ENCODE measurements at places on chromosomes 1 and 21.

- DNase-seq: no peak
These were observed 49.4 kb upstream of the CD34 start for GRCh38 chr1:207960346-207960745.

- DNase-seq: no peak
These were observed 170.3 kb downstream of the GREM2 start for GRCh38 chr1:240441669-240442068.

GRCh38 chr1:110605901-110606656 is at the start of gene KCNA2:
TSS of gene KCNA2 (minus strand) at chr1:110606358. CDS start at chr1:110604782, 1,576 bp downstream.
- DNase-seq: no peak

- DNase-seq: no peak
These were observed 31.5 kb downstream of the TMCO1 start for GRCh38 chr1:165737196-165737595.

DNA sequence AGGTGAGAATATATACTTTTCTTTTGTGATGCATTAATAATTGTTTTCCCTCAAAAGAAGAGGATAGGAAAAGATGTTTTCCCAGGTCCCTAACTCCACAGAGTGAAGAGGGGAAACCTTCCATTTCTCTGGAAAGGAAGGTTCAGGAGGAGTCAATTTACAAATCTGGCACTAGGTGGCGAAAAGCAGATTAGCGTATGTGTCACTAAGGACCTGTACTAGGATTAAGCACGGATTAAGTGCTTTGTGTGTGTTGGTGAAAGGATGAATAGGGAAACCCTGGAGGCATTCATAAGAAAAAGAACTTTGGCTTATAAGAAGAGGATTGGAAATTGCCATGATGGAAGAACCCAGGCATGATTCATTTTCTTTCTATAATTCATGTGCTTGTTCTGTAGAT is 410.1 kb upstream of the PLXNA2 start:
- no peak for DNase-seq

- no peak for DNase-seq
These were observed 2.3 kb downstream of the MFAP2 start for GRCh38 chr1:16978139-16978538.

DNA sequence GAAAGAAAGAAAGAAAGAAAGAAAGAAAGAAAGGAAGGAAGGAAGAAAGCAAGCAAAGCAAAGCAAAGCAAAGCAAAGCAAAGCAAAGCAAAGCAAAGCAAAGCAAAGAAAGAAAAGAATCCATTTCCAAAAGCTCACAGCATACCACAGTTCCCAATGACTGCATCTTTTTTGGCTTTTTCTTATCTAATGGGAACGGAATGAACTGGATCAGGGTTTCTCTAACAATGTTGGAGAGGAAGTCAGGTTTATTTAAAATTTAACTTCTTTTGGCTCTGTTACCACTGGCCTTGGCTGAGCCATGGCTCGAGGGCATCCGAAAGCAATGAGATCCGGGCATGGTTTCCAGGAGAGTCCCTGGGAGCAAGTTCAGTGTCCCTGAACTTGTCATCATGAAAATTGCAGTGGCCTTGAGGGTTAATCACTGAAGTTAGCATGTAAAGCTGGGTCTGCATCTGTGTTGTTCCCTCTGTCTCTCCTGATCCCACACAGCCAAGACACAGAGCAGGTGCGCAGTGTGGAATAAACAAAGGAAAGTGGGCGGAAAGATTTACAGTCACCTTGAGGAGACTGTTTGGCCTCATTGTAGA is 34.6 kb upstream of the CTPS1 start:
- no peak for DNase-seq

DNA sequence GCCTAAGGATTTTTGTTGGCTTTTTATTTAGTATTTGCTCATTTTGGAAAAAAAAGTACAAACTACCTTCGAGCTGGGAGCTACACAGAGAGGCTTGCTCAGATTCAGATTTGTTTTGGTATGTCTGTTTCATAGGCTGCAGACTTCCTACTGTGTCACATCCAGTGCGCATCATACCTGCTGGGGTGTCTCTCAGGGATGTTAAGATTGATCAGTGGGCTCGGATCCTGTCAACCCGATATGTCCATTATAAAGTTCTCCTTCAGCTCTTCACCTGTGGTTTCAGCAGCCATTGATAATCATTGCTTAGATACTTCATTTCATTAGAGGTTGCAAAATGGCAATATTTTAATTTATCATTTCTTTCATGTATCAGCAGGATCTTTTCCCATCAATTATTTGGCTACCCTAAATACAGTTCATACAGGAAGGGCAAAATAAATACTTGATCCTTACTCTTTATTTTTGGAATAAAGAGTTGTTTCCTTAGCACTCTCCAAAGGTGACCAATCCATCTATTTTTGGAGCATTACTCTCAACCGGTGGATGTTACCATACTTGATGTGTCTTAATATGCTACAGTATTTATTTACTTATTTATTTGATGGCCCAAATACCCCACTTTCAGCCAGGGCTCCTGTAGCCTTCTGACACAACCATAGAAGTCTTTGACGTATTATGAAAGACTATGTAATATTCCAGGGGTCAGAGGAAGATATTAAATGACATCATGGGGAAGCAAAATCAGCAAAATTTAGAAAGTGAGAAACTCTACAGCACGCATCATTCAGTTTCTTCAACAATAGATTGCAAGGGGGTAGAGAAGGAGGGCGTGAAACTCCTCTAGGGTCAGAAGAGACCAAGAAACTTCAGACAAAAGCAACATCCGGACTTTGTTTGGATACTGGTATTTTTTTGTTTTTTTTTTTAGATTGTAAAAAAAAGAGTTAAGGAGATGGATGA is 55.3 kb upstream of the HNRNPU start:
- DNase-seq: no peak

DNA sequence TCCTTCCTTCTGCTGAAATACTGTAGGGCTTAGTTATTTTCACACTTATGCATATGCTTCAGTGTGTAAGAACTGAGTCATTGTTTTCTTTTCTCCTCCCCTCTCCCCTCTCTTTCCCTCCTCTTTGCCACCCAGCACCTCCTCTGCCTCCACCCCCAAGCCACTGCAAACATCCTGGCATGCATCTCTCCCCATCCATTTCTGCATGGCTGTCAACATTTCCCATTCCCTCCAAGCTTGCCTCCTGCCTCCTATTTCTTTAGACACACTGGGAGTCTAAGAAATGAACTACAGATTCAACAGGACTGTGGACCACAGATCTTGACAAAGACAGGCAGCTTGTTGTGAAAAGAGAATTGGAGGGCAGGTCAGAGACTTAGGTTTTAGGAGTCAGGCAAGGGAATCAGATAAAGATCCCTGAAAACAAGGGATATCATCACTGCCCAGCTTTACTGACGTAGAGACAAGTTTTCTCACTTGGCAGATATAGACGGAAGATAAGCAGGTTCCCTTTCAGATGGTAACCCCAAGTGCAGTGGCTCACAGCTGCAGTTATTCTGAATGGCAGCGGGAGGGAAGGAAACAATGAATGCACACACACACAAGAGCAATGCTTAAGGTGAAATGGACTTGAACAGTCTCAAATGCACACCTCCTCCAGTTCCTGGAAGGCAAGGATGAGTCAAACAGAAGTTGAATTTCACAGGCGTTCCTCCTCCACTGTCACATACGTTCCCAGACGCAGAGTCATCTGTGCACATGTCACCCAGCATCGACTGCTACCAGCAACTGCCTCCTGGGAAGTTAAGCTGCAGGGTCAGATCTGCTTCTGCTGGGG is 56.1 kb downstream of the HIVEP3 start:
- no peak for DNase-seq

DNA sequence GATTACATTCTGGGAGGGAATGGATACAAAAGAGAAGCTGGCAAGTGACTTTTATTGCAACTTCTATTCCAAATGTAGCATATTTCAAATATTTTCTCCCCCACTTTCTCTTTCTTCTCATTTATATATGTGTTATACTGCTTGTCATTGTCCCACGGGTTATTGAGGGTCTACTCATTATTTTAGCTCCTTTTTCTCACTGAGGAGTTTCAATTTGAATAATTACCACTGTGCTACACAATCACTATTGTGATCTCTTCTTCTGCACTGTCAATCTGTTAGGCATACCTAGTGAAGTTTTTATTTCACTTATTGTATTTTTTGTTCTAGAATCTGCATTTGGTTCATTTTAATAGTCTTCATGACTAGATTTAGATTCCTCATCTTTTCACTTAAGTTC is 339.7 kb downstream of the PTPRC start:
- DNase-seq: no peak

DNA sequence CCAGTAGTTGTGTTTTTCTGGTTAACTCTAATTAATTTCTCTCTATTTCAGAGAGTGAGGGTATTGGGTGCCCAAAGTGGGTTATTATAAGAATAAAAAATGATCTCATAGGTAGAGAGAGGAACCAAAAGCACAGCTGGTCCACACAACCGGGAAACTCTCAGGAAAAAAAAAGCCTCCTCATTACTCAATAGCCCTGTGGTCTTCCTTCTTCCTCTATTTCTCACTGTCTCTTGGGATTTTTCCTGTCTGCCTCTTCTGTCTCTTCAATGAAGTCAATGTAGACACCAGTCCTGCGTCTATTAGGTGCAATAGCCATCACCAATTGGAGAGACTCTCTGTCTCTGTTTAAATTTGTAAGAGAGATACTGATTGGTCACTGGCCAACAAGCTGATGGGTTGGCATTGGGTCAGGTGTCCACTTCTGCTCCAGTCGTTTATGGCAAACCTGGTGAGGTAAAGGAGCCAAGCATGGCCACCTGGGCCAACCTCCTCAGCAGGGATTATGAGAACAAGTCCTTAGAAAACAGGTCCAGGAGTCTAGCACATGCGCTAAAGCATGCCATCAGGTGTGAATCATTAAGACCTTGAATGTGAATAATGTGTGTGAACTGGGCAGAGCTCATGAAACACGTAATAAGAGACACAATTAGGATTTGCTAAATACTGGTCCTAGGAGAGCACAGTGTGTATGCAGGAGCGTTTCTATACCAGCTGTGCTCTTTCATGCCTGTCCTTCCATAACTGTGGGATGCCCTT is 443.0 kb upstream of the RUNX1 start:
- no peak for DNase-seq

- DNase-seq: no peak
These were observed 410.6 kb upstream of the DEPDC1 start for GRCh38 chr1:68907491-68907890.

GRCh38 chr1:113140588-113141446 is 67.8 kb downstream of the LRIG2 start:
- DNase-seq: no peak

DNA sequence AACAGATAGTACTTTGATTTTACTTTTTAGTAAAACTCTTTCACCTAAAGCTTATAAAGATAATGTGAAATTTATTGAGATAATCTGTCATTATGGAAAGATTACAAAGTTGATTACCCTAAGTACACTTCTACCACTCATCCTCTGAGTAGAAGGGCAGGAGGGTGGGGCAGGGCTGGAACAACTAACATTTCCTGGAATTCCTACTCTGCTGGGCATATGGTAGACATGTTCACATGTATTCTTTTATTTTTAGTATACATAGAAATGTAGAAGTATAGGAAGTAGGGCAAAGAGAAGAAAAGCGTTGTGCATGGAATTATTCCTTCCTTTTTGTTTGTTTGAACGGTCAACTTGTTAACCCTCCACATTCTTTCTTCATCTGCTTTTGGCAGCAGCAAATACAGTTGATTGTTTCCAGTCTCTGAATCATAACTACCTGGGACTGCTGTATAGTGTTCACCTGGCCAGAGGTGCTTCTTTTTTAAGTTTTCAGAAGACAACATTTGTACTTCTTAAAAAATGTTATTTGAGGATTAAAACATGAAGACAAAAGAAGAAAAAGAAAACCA is 85.1 kb downstream of the POU2F1 start:
- DNase-seq: no peak

GRCh38 chr1:222909586-222909985 is 94.7 kb downstream of the DISP1 start:
- DNase-seq: no peak

DNA sequence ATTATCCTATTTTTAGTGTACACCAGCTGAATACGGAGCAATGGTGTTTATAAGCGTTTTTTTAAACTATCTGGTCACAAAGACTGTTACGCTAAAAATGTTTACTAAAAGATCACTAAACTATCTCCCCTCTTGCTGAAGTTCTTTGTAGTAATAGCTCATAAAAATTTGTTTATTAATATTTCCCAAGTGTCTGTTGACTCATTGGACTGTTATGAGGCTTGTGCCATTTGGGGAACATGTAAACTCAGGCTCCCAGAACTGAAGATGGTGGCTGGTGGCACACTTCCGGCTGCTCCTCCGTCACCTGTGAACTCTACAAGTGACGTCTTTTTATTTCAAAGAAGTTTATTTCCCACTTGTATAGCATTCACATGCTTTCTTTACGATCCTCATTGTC is 46.3 kb downstream of the AIDA start:
- no peak for DNase-seq

GRCh38 chr1:183859119-183859518 is 54.2 kb downstream of the RGL1 start:
- no peak for DNase-seq

DNA sequence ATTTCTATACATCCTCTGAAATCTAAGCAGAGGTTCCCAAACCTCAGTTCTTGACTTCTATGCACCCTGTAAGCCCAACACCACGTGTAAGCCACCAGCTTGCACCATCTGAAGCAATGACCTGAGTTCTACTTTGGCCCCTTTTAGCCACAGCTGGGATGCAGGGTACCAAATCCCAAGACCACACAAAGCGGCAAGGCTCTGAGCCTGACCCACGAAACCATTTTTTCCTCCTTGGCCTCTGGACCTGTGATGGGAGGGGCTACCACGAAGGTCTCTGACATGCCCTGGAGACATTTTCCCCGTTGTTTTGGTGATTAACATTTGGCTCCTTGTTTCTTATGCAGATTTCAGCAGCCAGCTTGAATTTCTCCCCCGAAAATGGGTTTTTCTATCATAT is 38.8 kb downstream of the STXBP3 start:
- DNase-seq: no peak

GRCh38 chr1:30575066-30575465 is 148.3 kb downstream of the MATN1 start:
- DNase-seq: no peak

Measured in SK-N-MC (cell line).